Activated T-helper 1 cell treated with anti-CD3 and anti-CD28 coated beads, Interleukin-2, amount 50 U/mL, for 16 hours (primary cell): ENCODE measurements at places on chromosomes 2 and 18.
A peak's percentile ranks its signal among the peaks of the same experiment; 100 is the strongest.

GRCh38 chr18:13793819-13794218 lies 30.1 kb upstream of the MC5R start:
- no peak for DNase-seq

GRCh38 chr2:15941871-15942710 lies 1.7 kb downstream of the MYCN start:
- no peak for DNase-seq

- DNase-seq = no peak
Observed at GRCh38 chr18:23512641-23513040, 9.3 kb downstream of the RMC1 start.

GRCh38 chr18:26134107-26134506 lies 438 bp downstream of the PSMA8 start:
- no peak for DNase-seq

DNA sequence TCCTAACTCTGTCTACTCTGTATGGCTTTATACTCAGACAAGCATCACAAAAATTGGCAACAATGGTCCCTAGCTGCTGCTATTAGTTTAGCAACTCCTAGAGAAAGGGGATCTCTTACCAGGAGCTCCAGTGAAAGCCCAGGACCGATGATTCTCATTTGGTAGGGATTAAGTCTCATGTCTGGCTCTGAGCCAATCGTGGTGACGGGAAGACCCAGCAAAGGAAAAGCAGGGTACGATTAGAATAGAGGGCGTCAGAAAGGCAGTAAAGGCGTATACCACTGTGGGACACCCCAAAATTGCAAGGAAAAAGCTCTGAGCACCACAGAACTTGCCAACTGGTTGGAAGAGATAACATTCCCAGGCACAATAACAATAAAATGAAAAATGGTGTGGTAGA lies 129.5 kb downstream of the MTCL1 start:
- no peak for DNase-seq

DNA sequence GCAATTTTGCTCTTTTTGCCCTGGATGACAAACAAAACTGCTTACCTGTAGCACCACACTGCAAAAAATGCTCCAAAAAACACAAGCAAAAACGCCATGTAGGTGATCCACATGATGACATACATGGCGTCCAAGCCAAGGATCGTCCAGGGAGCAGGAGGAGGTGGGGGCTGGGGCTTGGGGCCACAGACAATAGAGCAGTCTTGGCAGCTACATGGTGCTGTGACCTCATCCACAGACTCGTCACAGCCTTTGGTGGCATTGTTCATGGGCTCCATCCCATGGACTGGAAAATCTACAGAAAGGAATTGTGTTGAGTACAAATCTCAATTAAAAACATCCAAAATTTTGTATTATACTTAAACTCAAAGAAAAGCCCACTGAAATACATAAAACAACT lies 26.1 kb downstream of the NPC1 start:
- DNase-seq = no peak

DNA sequence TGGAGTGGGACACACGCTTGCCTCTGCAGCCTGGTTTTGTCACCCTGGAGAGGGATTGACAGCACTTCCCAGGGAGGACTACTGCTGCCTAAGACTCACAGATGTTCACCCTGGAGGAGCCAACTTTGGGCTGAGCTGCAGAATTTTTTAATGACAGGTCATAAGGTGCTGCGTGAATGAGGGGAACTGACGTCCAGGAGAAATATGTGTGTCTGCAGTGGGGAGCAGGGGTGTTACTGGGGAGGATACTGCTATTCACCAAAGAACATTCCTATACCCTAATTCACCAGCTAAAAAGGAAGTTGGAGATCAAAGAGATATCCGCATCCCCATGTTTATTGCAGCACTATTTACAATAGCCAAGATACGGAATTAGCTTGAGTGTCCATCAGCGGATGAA lies 144.4 kb downstream of the MGAT5 start:
- DNase-seq = no peak

GRCh38 chr18:13220361-13220991 lies 1.9 kb downstream of the LDLRAD4 start:
- DNase-seq = no peak

- no peak for DNase-seq
Observed at GRCh38 chr2:36449213-36449612, 93.6 kb downstream of the CRIM1 start.

GRCh38 chr2:134253804-134254203 lies at the start of gene MGAT5:
MGAT5 (plus strand) TSS chr2:134254072; CDS start chr2:134254404, 332 bp downstream.
- no peak for DNase-seq

DNA sequence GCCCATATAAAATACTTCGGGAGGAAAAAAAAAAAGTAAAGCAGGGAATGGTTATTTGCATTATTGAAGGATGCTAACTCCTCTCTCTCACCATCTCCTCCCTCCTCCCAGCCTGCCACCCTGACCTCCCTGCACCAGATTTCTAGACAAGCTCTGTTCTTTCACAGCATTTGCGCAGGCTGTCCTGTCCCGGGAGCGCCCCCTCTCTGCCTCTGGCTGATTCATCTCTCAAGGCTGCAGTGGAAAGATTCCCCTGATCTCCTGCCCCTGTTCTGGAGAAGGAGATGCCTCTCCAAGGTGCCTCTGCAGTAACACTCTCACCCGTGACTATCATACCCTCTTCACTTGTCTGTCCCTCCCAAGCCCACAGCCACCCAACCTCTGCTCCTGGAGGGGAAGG lies 38.5 kb downstream of the COL4A4 start:
- DNase-seq = no peak

GRCh38 chr2:113167115-113167932 lies 6.4 kb upstream of the PSD4 start:
- no peak for DNase-seq

- no peak for DNase-seq
Observed at GRCh38 chr18:78295262-78295661, 684.4 kb upstream of the SALL3 start.

- no peak for DNase-seq
Observed at GRCh38 chr2:145316496-145316895, 796.6 kb upstream of the ZEB2 start.

GRCh38 chr2:111169268-111169667 lies 48.6 kb downstream of the BCL2L11 start:
- no peak for DNase-seq

DNA sequence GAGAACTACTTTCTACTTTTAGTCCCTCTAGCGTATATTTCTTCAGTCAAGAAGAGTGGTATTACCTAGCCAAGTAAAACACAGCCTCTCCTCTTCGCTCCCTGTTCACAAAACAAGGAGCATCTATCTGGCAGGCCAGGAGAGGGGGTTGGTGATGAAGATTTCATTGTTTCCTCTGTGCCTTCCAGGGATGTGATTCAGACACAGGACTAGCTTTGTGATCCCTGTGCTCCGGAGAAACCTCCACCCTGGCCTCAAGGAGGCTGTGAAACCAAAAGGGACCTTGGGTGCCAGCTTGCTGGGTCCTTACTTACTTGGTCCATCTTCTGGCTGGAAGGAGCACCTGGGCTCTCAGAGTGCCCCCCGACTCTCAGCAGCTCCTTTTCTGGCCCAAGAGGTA lies 5.7 kb downstream of the RHOB start:
- no peak for DNase-seq

DNA sequence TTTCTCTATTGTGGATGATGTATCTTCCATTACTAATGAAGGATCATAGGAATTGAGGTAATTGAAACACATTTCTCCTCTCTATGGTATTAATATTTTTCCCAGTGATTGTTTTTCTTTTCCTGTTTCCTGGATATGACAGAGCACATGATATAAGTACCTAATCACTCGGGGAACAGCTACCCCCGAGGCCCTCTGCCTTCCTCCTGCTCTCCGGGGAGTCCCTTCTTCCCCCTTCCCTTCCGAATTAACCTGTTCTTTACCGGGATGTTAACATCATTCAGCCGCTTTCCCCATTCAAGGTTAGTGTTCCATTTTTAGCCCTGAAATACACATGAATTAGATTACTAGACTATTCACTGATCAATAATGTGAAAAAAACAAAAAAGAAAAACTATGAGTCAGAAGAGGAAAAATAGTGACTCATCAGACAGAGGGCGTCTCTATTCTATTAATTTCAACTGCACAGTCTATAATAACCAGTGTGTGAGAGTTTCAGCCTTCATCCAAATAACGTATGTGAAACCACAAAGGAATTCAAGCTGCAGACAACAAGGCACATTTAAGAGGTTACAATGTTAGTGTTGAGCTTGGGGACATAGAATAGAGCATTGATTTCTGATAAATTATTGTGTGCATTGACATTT lies 450.8 kb downstream of the DLGAP1 start:
- DNase-seq = no peak

DNA sequence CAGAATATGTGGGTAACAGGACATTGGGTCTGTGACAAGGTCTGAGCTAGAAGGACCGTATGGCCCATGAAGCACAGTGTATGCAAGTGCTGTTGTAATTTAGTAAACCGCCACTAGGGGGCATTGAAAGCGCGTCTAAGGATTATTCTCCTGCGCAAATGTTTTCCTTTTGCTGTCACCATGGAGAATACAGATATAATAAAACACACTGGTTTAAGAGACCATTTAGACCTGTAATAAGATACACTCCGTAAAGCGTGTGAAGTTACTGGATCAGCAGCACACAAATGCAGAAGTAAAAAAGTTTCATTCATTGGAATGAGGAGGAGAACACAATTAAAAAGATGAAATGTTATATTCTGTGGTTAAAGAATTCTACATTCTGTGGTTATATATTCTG lies 272.4 kb downstream of the AGAP1 start:
- DNase-seq = peak; percentile 6

DNA sequence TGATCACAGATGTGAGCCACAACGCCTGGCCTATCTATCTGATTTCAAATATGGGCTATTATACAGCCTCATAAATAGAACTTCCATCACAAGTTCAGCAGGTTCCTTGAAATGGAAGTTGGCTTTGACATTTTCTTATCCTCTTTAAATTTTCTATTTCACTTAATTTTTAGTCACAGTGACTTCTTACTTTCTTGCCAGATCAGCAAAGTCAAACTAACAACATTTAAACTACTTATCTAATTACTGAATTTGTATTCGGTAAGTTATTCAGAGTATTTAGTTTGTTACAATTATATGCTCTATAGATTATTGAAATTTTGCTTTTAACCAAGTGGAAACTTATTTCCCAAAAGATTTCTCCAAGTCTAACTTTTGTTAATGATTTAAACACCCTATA lies 108.2 kb downstream of the BAZ2B start:
- DNase-seq = no peak

DNA sequence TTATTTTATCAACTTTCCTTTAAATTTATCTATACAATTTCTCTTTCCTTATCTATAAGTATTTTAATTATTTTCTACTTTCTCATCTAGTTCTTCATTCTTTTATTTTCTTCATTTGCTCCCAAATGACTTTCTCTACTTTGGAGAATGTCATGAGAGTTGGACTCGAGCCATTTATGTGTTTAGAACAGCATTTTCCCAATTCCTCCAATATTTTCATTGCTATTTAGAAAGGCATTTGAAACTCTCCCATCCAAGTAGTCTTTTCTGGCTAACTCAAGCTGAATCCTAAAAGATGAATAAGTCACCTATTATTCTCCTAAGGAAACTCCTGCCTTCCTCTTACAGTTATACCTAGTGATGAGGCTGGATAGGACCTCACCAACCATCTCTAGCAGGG lies 15.8 kb upstream of the FEZ2 start:
- no peak for DNase-seq

DNA sequence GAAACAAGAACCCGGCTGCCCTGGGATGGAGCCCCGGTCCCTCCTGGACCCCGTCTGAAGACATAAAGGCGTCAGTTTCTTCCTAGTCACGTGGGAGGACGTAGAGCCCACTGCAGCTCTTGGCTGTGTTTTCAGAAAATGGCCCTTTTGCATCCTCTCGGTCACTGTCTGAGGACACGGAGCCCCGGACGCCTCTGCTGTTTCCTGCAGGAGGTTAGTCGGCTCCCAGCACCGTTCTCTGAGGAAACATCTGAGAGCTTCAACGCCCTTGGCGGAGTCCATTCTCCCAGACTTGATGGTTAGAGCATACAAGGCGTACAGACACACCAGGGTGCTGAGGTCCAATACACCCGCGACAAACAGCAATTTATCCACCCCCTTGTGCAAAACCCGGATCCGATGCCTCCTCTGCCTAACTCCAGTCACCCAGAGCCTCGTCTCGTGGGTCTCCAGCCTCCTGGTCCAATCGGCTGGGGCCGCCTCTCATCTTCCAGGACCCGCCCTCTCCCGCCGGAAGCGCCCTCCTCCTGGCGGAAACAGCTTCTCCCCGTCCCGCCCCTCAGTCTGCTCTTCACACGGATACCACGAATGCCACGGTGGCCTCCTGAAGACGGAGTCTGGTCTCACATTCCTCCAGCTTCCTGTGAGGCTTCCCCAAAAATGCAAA lies 119.4 kb downstream of the TMEM18 start:
- DNase-seq = no peak

GRCh38 chr18:57523171-57523956 lies 63.1 kb downstream of the FECH start:
- no peak for DNase-seq

GRCh38 chr2:205984381-205984780 lies 101.6 kb downstream of the INO80D start:
- DNase-seq = no peak

DNA sequence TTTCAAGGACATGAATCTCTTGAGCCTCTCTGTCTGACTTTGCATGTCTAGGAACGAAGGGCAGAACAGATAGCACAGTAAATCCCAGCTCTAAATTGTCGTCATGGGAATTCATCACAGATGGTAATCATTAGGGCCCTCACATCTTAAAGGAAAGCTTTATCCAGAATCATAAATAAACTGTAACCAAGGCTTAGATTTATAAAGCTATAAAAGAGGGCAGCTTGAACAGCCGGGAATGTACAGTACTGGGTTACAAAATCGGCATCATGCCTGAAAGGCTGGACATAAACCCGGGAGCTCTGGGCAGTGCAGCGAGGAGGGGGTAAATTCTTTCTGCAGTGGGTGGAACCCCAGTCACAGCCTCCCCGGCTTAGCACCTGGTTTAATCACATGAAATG lies 144.4 kb downstream of the GFPT1 start:
- DNase-seq = no peak

DNA sequence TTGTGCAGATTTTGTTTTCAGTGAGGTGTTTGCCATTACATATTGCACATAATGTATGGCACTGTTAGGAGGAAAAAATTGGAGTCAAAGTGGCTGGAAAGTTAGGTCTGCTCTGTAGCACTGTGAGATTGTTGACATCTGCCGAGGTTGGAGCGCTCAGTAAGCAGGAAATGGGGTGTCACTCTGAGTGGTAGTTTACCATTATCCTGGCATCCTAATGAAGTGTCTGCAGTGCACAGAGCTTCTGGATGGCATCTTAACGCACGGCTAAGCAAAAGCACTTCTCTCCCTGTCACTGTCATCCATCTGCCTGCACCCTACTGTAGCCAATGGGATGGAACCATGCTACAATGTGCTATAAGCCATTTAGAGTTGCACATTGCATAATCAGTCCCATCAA lies 561.9 kb downstream of the ARHGAP15 start:
- no peak for DNase-seq

GRCh38 chr2:239257511-239257937 lies 143.3 kb downstream of the HDAC4 start:
- no peak for DNase-seq

- DNase-seq = no peak
Observed at GRCh38 chr2:36562973-36563532, 34.9 kb downstream of the FEZ2 start.
